Left renal cortex interstitium (tissue), 4 donors: ENCODE measurements at places on chromosomes 4 and X. TPM values are rescaled to one million over a fixed set of nuclear protein-coding genes. Genes with fewer than 3 reads are reported as not detected.

TBC1D8B gene
- 5.7 TPM for polyA plus RNA-seq

PABPC5 gene
- polyA plus RNA-seq = 6.3 TPM

TCEAL9 gene
- 205 TPM for polyA plus RNA-seq

ADGRG4 gene
- not detected for polyA plus RNA-seq

MXRA5 gene
- 3.6 TPM for polyA plus RNA-seq

- no peak for DNase-seq
These were observed 1296.1 kb upstream of the PCDH7 start for GRCh38 chr4:29423836-29424721.

DNA sequence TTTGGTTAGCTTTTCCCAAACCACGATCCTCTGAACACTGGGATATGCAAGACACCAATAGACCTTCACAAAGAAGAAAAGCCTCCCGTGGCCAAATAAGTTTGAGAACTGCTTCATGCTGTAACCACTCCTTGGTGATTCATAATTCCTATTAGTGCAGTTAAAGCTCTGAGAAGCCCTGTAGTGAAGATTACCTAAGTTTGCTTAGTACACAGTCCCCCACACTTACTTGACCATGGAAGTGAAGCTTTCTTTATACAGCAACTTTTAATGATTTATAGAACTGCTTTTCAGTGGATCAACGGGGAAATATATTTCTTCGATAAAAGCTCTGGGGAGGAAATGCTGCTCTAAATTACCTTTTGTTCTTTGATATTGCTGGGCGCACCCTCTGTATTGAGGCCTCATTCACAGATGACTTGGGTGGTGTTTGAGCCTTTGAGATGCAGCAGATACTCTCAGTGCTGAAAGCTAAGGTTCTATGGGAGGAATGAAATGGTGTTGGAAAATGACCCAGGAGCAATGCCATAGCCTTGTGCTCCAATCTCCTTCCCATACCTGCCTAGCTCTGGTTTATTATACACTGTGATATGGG, 67.4 kb downstream of the CBLL2 start:
- DNase-seq = no peak

DNA sequence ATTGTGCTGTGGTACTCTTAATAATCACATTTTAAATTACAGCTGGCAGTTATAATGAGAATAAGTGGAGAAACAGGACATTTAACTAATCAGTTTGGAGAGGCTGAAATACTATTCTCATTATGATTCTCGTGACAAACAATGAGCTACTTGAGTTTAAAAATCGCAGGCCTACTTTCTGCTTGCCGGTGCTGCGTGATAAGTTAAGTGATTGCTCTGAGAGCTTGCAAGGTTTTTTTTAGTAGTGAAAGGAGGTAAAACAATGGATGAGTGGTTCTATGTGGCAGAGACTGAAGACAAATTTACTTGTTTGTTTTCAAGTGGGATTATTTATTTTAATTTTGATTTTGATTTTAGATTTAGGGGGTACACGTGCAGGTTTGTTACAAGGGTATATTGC, 114.0 kb downstream of the RAPGEF2 start:
- no peak for DNase-seq

DNA sequence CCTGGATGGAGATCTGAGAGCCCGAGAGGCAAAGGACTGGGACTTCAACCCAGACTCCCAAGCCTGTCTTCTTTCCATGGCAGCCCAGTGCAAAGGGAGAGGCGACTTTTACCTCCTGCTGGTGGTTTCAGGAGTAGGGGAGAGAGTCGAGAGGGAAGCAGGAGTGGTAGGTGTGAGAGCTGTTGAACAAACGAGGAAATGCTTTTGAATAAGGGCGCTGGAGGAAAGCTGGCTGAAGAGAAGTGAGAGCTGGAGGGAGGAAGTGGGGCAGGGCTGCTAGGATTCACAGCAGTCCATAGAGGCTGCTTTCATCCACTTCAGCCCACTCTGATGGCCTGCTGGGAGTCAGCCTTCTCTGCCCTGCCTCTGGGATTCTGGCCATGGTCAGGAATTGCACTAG, 81.8 kb upstream of the EFNB1 start:
- DNase-seq = no peak

GRCh38 chr4:27148211-27148895, 287.7 kb downstream of the STIM2 start:
- DNase-seq = no peak

DNA sequence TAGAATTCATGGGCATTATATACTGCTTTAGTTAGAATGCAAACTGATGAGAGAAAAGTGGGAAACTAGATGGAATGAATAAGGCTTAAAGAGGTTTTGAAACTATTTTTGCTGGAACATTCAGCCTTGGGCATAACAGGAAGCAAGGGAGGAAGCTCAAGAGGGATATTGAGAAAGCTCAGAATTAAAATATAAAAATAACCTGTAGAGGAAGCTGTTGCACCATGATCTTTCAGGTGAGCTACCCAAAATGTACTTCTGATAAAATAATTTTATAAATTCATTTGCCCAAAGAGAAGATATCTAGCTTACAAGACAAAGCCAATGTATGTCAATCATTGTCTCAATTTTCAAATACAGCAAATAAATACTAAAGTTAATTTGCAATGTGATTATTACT, 11.3 kb downstream of the GC start:
- no peak for DNase-seq
